ENCODE measurements at places on chromosomes 5 and 9.

DNA sequence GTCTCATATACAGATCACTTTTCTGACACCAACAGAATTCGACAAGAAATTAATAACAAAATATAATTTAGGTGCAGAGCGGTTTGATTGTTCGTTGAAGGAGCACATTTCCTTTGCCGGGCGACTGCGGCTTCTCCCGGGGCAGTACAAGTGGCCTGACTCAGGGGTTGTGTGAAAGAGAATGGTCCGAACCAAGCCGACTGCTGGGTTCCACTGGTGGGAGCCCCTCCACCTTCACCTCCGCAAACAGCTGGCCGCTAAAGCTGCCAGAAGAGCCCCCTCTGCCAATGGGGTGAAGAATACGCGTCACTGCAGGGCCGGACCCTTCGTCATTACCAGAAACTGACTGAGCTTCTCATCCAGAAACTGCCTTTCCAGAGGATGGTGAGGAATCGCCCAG is 156.0 kb upstream of the IFNE start:
- no peak for DNase-seq

GRCh38 chr5:170836226-170836625 is 25.6 kb upstream of the RANBP17 start:
- no peak for DNase-seq

DNA sequence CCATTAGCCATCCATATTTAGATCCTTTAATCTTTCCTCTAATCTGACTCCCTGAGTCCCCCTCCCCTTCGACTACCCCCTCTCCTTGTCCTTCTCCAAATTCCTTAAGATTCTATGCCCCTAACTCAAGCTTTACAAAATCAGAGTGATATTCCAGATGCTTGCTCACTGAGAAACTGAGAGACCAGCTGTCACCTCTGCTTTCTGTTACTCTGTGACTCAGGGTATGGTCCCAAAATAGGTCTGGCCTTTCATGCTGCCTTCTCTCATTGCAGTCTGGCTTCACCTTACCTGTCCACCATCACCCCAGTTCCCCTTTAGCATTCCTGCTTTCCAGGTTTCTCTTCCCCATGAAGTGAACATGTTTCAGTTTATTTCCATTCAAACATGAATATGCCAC is 383.3 kb upstream of the SLC30A5 start:
- no peak for DNase-seq

DNA sequence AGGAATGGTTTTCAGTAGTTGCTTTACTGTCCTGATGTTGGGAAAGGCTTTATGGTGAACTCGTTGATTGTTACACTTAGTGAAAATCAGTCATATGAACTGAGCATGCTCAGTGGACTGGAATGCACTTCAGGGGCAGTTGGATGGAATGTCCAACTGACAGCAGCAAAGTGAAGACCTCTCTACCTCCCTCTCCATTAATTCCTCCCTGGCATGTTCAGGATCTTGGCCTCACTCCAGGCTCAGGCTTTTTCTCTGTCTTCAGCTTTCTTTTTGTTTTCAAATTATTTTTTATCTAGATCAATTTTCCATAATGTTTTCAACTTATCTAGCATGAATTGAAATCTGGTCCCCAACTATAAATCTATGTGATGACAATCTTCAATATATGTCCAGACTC is at the start of gene MROH2B:
TSS of gene MROH2B (minus strand) at position 101 of the 400 bp plus-strand sequence. CDS start 490 bp downstream, outside the sequence.
- no peak for DNase-seq

GRCh38 chr9:132042324-132042723 is 37.3 kb downstream of the MED27 start:
- peak; percentile 92 for DNase-seq
